Skin of body (tissue), 3 donors: ENCODE measurements at places on chromosomes 6 and 20. TPM values are rescaled to one million over a fixed set of nuclear protein-coding genes. Genes with fewer than 3 reads are reported as not detected.

SPATA25 gene
- total RNA-seq = 0.69 TPM

RAET1E gene
- total RNA-seq = 3.3 TPM

C6orf58 gene
- total RNA-seq = 0.20 TPM

MEP1A gene
- not detected for total RNA-seq

PRDM13 gene
- not detected for total RNA-seq

- DNase-seq = no peak
These were observed 9.1 kb downstream of the MAPK13 start for GRCh38 chr6:36139431-36139830.

- no peak for DNase-seq
These were observed 239.1 kb downstream of the PRKN start for GRCh38 chr6:162488444-162488843.

GRCh38 chr20:57259121-57259937, 7.1 kb downstream of the BMP7 start:
- peak; percentile 89 for DNase-seq

DNA sequence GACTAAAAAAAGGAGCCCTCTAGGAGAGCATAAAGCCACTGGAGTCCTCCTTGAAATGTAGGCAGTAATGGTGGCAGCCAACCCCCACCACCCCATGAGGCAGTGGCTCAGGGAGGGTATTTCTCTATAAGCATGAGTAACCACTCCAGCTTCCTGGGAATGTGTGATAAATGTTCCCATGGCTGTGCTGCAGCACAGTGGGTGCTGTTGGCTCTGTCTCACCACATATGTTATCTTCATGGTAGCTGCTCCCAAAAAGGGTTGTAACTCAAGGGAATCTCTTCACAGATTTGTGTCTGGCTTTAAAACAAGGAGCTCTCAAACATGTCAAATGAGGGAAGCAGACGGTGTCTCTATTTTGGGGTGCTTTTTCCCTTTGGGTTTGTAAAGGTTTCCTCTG, 7.5 kb upstream of the PHACTR1 start:
- DNase-seq = no peak

GRCh38 chr6:2852921-2853322, 11.3 kb upstream of the SERPINB1 start:
- no peak for DNase-seq

GRCh38 chr6:142307963-142308748, 6.3 kb downstream of the ADGRG6 start:
- DNase-seq = no peak

DNA sequence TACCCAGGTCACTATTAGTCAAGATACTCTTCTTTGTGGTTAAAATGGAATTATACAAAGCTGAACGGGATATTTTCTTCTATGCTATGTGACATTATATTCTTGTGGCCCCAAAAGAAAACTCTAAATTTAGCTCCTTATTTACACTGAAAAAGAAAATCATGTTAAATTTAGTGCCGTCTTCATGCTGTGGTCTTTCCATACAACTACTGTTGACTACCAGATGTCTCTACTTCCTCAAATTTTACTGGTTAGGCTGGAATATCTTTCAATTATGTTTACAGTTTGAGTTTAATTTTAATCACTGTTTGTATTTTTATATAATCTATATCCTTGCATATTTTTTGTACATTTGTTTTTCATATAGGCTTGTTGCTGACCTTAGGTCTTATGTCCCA, 95.6 kb upstream of the FOXO3 start:
- no peak for DNase-seq

GRCh38 chr20:1526896-1527295, 30.6 kb downstream of the SIRPD start:
- DNase-seq = no peak

GRCh38 chr20:9200196-9200595, 131.3 kb downstream of the PLCB4 start:
- no peak for DNase-seq

DNA sequence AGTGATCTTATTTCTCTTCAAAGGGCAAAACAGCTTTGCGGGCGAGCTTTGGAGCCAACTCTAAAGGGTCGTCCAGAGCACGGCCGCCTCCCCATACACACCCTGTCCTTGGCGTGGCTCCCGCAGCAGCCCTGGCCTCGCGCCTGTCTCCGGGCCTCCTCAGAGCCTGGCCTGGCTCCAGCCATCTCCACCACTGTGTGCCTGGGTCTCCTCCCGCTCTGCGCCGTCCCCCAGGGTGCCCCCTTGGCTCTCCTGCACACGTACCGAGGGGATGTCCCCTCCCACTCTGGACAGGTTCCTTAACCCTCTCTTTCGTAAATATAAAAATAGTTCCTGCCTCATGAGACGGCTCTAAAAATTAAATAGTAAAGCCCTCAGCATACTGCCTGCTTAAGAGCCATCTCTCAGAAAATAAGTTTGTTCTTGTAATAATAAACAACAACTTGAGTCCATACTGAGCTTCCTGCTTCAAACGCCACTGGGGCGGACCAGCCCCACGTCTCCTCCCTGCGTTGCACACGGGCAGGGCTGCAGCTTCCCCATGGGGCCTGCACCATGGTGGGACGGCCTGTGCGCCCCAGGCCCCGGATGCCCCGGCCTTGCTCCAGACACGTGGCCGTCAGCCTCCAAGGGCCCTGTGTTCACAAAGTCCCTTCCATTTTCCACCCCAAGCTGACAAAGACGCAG, 226.2 kb downstream of the TTLL2 start:
- DNase-seq = peak; percentile 44

DNA sequence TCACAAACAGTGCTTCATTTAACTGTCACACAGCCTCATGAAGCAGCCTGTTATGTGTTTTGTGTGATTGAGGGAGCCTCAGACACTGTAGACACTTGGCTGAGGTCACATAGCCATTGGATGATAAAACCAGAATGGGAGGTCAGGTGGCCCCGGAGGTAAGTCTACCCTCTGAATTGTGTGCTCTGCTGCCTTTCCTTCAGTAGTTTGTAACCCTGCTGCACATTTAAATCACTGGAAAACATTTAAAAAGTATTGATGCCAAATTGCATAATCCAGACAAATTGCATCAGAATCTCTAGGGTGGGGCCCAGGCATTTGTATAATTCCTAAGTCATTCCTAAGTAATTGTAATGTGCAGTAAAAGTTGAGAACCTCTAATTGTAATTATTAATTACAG, 85.2 kb upstream of the ECI2 start:
- no peak for DNase-seq

- DNase-seq = no peak
These were observed 29.9 kb downstream of the ARID1B start for GRCh38 chr6:156807028-156807427.

DNA sequence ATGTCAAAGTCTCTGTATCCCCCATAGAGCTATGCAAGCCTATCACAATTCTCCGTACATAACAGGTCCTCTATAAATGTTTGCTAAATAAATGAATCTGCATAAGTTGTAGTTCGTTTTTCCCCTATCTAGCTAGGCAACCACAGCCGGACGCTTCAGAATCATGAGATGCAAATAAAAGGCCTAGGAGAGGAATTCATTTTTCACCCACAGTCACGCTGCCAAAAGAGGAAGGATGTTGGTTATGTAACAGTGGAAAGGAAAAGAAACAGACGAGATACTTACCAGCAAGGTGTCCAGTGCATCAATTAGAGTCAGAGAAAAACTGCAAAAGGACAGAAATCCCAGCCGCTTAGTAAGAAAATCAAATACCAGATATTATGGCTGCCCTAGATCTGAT, 2.4 kb downstream of the EDEM2 start:
- no peak for DNase-seq

GRCh38 chr6:125839471-125839870, 48.7 kb downstream of the NCOA7 start:
- no peak for DNase-seq

GRCh38 chr6:37669306-37669705, 28.4 kb downstream of the MDGA1 start:
- no peak for DNase-seq

- no peak for DNase-seq
These were observed 1.1 kb upstream of the LSM14B start for GRCh38 chr20:62120990-62121775.

GRCh38 chr6:126064748-126065401, 78.5 kb downstream of the TRMT11 start:
- DNase-seq = no peak

DNA sequence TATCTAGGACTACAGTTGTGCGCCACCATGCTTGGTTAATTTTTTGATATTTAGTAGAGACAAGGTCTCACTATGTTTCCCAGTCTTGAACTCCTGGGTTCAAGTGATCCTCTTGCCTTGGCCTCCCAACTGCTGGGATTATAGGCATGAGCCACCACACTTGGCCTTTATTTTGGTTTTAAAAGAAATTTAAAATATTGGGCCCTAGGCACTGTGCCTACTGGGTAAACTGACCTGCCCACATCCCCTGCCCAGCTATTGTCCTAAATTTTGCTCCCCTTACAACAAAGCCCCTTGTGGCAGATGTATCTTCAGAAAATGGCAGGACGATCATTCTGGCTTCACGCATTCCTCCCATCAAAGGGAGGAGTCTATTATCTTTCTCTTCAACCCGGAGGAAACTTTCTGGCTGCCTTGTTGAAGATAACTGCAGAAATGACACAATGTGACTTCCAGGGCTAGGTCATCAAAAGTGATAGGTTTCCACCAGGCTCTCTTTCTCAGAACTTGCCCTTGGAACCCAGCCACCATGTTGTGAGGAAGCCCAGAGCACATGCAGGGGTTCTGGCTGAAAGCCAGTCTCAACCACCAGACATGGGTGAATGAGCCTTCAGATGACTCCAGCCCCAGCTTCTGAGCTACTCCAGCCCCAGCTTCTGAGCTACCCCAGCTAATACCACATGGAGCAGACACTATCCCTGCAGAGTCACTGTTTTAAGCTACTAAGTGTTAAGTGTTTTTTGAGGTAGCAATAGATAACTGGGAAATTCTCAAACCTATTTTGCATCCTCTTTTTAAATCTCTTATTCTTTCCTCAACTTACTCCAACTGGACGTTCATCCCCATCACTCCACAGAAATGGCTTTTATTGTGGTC, 4.6 kb upstream of the GUCA1B start:
- no peak for DNase-seq

DNA sequence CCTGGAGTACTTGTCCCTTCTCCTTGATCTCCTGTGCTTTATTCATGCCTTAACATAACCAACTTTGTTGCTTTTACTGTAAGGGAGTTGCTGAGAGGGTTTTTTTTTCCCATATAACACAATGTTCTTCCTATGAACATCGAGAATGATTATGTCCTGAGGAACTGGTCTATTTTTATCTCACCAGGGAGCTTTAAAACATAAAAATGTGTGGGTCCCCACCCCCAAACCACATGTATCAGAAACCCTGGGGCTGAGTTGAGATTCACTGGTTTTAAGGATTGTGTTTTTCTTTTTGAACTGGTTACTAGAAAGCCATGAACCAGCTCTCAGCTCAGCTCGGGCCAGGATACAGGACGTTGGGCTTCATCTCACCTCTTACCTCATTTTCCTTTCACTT, 118.5 kb upstream of the JAG1 start:
- no peak for DNase-seq

DNA sequence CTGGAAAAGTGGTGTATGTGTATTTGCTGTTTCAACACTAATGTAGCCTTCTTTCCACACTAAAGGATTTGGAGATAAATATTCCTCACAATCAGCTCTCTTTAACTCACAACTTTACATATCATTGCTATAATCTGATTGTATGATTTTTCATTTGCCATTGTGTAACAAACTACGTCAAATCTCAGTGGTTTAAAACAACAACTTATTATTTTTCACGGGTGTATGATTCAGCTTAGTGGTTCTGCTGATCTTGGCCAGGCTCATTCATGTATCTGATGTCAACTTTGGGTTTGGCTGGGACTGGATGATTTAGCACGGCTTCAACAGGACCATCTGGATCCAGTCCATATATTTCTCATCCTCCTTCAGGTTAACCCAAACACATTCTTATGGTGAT, 55.4 kb upstream of the TMX4 start:
- DNase-seq = no peak

DNA sequence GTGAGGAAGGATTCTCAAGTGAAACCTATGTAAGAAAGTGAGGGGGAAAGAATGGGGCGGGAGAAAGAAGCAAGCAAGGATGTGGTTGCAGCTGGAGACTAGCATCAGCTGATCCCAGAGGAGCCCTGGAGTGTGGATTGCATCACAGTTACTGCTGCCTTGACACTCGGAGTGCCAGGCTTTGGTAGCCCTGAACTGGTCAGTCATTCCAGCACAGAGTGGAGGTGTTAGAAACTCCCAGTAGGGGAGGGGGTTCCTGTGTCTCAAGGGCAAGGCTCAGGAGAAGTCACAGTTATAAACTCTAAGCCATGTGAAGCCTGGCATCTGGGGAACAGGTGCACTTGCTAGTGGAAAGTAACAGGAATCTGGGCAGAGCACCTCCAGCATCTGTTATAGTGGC, 23.5 kb downstream of the SNAP25 start:
- no peak for DNase-seq

DNA sequence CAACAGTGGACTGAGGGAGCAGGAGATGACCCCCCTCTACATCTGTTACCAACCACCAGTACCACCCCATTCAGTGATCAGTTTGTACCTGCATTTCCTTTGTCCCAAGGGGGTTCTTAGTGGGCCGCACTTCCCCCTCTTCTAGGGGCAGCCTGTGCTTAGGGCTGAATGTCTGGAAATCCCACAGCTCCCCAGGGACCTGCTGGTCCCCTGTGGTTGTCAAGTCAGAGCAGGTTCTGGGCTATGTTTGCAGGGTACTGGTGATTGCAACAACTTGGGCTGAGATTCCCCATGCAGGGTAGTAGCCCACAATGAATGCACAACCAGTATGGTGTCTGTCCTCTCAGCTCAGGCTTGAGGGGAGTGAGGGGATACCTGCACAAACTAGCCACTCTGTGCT, 39.7 kb upstream of the COL10A1 start:
- no peak for DNase-seq

DNA sequence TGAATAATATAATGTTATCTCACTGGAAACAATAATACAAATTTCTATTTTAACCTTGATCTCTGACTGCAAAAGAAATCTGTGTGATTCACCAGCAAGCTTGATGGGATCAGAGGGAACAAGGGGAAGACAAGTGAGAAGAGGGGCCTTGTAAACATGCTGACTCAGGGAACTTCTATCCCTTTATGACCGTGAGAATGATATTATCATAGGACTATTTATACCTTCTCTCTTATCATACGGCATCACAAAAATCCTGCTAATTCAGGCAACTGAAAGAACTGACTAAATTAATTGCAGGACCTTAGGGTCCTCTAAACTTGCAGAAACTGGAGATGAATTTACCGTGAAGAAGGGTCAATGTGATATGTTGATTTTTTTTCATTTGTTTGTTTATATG, 173.3 kb downstream of the PTPRK start:
- no peak for DNase-seq
